ENCODE measurements at places on chromosomes 6 and 20.

GRCh38 chr6:21039926-21040325 is 505.7 kb downstream of the CDKAL1 start:
- DNase-seq, result no peak

- DNase-seq, result no peak
Measured at GRCh38 chr20:20815711-20816455, 103.4 kb upstream of the RALGAPA2 start.

- DNase-seq, result no peak
Measured at GRCh38 chr6:110619275-110619908, 143.0 kb upstream of the SLC22A16 start.

DNA sequence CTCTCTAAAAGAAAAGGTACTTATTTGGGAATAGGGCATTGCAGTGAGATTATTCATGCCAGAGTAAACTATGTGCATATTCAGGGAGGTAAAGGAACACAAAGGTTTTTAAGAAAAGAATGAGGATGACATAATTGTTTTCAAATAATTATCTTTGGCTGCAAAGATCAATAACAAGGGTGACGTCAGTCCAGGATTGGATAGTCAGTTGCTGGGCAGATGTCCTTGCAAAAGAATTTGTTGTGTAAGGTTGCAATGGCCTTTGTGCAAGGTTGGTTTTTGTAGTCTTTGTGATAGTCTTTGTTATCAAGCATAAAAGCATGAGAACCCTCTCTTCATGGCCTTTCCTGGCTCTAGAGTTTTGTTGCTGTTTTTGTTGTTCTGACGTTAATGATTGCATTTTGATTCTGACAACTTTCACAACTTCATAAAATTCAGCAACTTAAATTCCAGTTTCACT is 17.7 kb downstream of the LOC128125822 start:
- DNase-seq, result no peak

GRCh38 chr6:31878726-31879125 is at the start of gene SLC44A4:
TSS of gene SLC44A4 (minus strand) at chr6:31878997. CDS start at chr6:31878980, 17 bp downstream.
- DNase-seq, result no peak

- DNase-seq, result no peak
Measured at GRCh38 chr6:120116343-120116742, 766.8 kb upstream of the MAN1A1 start.

GRCh38 chr20:46749147-46749546 is 39.7 kb downstream of the SLC2A10 start:
- DNase-seq, result no peak

DNA sequence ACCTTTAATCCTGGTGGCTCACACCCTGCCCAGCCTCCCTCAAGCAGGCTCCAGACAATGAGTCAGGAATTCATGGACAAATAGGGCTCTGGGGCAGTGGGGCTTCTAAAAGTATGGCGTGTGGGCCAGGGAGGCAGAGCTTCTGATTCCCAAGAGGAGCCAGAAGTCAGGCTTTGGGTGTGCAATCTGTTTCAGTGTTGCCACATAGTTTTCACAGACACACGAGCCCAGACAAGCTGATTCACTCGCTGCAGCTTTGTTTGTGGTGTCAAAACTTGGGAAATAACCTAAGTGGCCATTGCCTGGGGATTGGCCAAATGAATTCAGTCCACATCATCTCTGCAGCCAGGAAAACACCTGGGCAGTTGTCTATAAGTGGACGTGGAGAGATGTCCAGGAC is 9.2 kb downstream of the PEDS1 start:
- peak; percentile 93 for DNase-seq

DNA sequence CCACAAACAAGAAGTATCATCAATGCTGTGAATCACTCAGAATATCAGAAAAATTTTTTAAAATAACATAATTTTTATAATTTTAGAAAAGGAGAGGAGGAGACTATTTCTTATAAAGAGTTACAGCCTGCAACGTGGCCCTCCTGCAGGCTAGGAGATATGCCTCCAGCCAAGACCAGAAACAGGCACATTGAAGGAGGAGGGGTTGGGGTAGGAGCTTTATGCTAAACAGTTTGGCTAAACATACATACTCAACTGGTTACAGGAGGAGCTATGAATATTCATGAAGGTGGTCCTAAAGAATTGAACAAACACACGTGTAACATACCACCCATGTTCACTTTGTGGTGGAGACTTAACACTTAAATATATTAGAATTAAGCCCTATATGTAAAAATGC is 14.2 kb upstream of the LCA5 start:
- DNase-seq, result no peak
